ENCODE measurements at places on chromosomes 12 and 14. TPM values are rescaled to one million over a fixed set of nuclear protein-coding genes. Genes with fewer than 3 reads are reported as not detected.
A peak's percentile ranks its signal among the peaks of the same experiment; 100 is the strongest.

DNA sequence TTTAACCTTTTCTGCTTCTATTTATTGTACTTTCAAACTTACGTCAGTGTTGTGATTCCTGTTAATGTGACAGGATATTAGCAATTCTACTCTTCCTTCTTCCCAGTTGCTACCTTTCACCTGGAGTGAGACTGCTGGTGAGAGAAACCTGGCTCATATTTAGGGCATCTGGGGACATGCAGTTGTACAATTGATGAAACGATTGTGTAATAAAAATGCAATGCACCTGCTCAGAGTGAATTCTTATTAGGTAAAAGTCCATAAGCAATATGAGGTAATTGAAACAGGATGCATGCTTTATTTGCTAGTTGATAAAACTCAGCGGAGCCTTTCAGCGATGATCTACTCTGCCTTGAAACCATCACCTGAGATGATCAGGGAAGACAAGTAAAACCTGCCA is 116.1 kb upstream of the FBXO33 start:
- no peak for DNase-seq

Gene C14orf180
- polyA plus RNA-seq = 0.22 TPM

- DNase-seq = no peak
Measured at GRCh38 chr12:124780752-124781685, 82.6 kb downstream of the SCARB1 start.

- no peak for DNase-seq
Measured at GRCh38 chr14:97827746-97828145, 1030.6 kb downstream of the VRK1 start.

Gene CCDC38
- polyA plus RNA-seq = 0.36 TPM

Gene SDSL
- polyA plus RNA-seq = 17.4 TPM

DNA sequence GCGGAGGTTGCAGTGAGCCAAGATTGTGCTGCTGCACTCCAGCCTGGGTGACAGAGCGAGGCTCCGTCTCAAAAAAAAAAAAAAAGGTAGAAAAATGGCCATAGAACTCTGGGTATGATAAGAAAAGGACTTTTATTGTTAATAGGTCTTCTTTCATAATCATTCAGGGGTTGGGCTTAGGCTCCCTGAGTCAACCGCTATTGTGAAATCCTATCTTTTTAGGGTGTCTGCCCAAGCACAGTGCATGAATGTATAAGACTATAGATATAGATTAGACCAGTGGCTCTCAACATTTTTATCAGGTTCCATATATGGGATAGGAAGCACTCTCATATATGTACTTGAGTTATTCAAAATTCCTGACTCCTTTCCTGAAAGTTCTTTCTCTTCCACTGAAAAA is 48.7 kb upstream of the USP15 start:
- DNase-seq = peak; percentile 61

DNA sequence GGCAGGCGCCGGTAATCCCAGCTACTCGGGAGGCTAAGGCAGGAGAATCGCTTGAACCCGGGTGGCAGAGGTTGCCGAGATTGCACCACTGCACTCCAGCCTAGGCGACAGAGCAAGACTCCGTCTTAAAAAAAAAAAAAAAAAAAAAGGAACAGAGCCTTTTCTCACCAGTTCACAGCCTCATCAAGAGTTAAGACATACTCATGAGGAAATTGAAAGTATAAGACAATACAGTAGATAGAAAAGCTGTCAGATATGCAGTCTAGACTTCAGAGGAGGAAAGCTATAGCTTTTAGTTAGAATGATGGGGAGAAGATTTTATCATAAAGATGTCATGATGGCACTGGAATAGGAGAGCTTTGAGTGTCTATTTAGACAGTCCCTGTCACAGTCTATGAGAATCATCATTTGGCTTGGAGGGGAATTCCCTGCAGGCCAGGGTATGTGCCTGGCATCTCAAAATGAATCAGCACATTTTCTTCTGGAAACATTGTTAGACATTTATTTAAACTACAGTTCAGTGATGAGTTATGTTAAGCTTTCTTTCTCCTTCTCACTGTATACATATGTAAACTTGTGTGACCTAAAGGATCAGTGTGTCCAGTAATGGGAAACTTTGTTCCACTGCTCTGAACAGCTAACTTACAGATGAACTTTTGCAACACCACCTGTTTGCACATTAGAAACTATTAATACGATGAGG is 2.9 kb upstream of the RAB35 start:
- no peak for DNase-seq

All from large intestine (tissue), 12 donors.